ENCODE measurements at places on chromosomes 4 and X.

GRCh38 chr4:82753725-82754410, 44.7 kb downstream of the SCD5 start:
- no peak for DNase-seq

- DNase-seq, result no peak
Measured at GRCh38 chrX:150715184-150715583, 22.0 kb downstream of the MTMR1 start.

- DNase-seq, result no peak
Measured at GRCh38 chrX:150729956-150730355, 36.8 kb downstream of the MTMR1 start.

GRCh38 chr4:137981277-137981676, 260.9 kb downstream of the SLC7A11 start:
- no peak for DNase-seq

DNA sequence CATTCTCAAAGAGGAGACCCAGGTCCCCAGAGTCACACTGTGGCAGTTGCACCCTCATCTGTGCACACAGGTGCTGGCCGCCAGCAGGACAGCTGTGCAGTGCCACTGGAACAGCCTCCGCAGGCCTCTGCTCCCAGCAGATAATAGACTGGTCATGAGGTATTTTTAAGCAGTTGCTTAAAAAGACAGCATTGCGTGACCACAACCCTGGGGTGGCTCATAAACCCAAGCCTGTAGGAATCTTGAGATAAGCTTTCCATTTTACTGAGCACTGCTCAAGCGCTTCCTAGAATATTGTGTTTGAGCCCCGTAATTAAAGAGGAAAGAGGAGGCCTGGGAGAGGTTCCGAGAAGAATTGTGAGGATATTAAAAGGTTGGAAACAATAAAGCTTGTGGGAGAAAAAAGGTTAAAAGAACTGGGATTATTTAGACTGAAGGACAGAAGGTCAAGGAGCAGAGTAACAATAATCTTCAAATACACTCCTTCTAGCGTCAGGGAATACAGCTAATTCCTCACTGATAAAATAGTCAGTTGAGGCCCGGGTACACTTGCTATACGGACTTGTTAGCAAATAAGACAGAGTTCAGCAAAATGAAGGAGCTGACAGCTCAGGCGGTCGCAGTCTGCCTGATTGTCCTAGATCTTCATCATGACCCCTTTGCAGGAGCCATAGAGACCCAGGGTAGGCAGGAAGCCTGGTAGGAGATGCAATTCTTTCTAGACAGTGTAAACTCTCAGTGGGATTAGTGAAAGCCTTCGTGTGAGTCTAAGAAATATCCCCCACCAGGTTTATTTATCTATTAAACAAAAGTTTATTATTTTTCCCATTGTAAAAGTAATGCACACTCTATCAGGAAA, 86.2 kb upstream of the KIT start:
- DNase-seq, result no peak

GRCh38 chrX:42119076-42119475, 195.7 kb upstream of the CASK start:
- DNase-seq, result no peak

DNA sequence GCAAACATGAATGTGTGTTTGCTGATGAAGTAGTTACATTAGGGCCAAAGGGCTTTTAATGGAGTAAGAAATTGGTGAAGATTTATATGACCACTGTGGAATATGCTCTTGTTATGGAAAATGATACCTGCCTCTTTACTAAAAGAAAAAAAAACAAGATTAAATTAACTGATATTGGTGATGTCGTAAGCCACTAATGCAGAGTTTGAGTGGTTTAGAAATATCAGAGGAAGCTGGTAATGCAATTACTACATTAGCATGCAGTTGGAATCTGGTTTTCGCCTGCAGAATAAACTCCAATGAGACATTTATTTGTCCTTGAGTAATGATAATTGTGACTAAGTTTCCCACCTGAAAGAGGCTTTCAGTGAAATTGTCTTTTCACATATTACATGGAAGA, 597.9 kb downstream of the GALNTL6 start:
- no peak for DNase-seq

- no peak for DNase-seq
Measured at GRCh38 chr4:5409972-5410618, 298.3 kb downstream of the EVC2 start.

DNA sequence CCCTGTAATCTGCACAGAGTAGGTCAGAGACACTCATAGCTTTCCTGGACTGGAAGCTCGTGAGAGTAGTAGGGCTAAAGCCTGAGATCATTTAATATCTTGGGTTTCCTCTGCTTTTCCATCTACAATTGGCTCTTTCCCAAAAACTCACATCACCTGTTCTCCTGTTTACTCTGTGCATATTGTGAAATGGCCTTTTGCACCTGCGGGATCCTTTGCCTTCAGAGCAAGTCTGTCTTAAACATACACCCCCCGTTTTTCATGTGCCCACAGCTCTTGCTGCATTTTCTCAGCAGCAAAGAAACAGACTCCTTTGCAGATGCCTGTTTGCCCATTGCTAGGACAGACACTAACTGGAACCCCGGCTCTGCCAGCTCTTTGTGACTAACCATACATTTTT, 608.3 kb upstream of the PCDH10 start:
- no peak for DNase-seq

- DNase-seq, result no peak
Measured at GRCh38 chr4:14184265-14184664, 556.7 kb upstream of the BOD1L1 start.

DNA sequence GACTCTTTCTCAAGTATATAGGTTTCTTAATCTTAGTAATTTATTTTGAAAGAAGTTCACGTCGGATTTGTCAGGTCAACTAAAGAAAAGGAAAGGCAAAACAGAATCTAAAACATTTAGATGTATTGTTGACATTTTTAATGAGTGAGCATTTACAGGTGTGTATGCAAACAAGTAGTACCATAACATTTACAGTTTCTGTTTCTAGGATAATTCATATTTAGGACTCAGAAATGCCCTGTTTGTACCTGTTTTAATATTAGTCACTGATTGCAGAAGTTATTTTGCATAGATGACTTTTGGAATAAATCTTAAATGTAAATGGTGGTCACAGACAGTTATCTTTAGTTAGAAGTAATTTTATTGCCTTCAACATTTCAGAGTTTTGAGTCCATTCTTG, 151.3 kb upstream of the NUDT6 start:
- no peak for DNase-seq

GRCh38 chr4:83011689-83012199, 1.1 kb upstream of the LIN54 start:
- no peak for DNase-seq

- no peak for DNase-seq
Measured at GRCh38 chrX:51614353-51615012, 4.2 kb downstream of the CENPVL3 start.

GRCh38 chr4:10761903-10762302, 77.3 kb upstream of the CLNK start:
- no peak for DNase-seq

DNA sequence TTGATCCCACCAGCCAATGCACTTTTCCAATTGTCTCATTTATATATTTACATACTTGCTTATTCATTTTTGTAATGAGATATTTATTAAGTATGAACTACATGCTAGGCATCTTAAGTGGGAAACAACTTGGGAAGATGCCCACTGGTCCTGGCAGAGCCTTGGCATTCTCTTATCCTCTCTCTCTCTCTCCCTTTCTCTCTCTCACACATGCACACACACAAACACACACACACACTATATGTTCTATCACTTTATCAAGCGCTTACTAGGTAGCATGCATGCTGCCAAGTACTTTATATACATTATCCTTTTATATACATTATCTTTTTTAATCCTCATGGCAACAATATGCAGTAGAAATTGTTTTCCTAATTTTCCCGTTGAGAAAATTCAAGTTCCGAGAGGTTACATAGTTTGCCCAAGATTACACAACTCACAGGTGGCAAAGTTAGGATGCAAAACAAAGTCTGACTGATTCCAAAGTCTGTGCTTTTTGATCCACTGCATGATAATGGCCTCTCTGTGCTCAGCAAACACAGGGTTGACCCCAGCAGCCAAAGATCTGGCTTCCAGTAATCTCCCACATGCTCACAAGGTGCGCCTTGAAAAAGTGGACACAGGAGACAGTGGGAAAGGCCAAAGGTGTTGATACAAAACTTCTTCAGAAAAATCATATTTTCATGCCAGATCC, 173.1 kb upstream of the KLF3 start:
- DNase-seq, result no peak

DNA sequence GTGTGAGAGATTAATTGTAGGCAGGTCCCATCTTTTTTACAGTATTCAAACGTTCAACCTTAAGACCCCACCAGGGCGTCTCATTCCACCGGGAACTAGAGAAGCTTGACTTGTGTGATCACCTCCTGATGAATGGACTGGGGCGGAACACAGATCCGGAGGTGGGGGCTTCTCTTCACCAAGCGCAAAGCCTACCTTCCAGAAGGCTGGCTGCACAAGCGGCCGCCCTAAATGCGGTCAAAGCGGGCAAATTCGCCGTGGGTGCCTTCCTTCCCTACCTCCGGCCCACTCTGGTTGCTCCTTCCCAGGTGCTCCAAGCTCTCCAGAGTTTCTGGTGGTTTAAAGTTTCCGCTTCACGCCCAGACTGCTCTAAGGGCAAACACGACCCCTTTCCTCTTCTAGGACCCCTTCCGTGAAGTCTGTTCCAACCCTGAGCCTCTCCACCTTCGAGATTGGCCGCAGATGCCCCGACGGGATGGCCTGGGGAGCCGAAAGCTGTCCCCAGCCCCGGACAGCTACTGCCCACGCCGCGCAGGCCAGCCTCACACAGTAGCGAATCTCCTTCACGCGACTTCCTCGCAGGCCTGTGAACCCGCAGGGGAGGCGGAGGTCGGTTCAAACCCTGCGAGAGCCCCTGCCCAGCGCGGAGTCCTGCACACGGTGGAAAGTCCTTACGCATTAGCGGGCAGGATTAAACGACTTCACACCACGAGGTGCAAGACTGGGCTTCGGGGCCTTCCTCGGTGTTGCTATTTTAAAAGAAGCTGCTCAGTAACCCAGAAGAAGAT, 1.6 kb upstream of the WWC2 start:
- no peak for DNase-seq

- DNase-seq, result no peak
Measured at GRCh38 chrX:19863857-19864223, 23.6 kb downstream of the SH3KBP1 start.

GRCh38 chrX:118164138-118164537, 47.5 kb upstream of the KLHL13 start:
- no peak for DNase-seq

DNA sequence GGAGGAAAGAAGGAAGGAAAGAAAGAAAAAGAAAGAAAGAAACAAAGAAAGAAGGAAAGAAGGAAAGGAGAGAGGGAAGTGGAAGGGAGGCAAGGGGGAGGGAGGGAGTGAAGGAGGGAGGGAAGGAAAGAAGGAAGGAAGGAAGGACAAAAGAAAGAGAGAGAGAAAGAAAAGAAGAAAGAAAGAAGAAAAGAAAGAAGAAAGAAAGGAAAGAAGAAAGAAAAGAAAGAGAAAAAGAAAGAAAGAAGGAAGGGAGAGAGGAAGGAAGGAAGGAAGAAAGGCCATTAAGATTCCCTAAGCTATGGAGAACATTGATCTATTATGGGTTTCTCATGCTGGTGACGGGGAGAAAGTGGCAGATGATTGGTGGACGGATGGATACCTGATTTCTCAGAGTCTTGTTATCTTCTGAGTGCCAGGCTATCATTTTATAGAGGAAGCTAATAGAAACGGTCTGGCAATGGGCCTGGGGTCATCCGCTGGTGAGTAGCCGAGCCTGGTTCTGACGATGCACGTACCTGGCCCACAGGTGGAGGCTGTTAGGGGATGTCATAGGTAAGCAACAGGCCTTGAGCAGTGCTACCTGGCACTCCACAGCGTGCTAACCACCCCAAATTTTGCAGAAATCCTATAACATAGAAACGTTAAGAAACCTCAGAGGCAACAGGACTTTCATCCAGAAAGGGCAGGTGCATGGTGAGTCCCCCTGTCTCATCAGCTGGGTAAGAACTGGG, 142.9 kb downstream of the SHOX start:
- DNase-seq, result no peak

DNA sequence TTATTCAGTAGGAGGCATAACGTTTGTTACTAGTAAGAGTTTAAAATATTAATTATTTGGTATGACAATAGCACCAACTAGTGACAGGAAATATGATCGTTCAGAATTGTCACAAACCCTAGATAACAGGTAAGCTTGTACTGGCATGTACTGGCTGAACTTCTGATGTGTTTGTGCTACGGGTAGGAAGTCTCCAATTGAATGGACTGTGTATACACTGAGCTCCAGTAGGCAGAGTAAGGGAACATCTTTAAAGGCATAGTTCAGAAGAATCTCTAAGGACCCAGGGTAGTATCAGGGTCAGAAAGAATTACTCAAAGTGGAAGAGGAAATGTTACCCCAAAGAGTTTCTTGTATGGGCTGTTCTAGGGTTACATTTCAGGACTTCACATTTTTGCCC, 230.4 kb downstream of the EDA2R start:
- no peak for DNase-seq

DNA sequence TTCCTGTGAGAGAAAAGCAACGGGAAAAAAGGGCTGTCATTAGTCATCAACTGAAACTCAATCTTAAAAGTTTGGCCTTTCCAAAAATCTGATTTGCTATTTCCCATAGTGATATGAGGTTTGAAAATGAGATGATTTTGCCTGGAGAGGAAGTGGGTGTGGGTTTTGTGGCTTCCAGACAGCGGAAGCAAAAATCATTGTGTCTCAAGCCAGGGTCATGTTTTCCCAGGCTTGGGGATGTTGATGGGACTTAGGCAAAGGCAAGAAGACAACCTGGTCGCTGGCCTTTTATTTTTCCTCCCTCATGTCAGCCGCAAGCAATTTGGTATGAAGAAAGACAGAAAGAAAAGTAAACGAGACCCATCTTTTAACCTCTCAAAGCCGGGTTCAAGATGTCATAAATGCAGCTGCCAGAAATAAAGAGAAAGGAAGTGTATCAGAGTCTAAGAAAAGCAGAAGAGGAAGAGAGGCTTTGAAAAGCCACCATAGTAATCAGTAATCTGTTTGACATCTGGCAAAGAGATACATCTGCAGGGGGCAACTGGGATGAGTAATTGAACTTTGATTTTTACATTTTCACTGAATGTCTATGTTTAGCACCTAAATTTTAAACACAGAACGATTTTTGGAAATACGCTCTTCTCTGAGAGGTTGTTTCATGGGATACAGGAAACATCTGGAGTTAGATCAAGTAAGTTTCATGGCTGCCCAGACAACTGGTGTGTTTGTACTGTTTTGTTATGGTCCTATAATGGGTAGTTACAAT, 521.6 kb upstream of the SLIT2 start:
- DNase-seq, result peak; percentile 20

- DNase-seq, result no peak
Measured at GRCh38 chr4:123325241-123325681, 71.3 kb upstream of the SPRY1 start.

DNA sequence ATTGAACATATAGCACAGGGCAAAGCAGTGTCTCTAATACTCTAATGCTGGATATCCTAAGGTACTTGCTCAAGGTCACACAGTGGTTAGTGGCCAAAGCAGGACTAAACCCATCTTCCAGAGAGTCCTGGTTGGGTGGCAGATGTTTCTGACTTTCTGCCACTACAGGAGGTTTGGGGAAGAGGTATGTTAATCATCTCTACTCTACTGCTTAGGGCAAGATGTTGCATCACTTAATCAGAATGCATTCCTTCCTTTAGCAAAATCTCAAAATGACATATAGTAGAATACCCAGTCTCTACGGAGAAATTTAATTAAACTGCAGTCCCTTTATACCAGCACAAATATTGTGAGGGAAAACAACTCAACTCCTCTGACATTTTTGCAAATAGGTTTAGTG, 190.7 kb upstream of the FAM241A start:
- DNase-seq, result no peak

Data from activated naive CD4-positive, alpha-beta T cell treated with anti-CD3 and anti-CD28 coated beads, Interleukin-2, amount 10 ng/mL, durations not matched to agents 7 days and 5 days (primary cell).